ENCODE measurements at places on chromosomes 3 and 15.

DNA sequence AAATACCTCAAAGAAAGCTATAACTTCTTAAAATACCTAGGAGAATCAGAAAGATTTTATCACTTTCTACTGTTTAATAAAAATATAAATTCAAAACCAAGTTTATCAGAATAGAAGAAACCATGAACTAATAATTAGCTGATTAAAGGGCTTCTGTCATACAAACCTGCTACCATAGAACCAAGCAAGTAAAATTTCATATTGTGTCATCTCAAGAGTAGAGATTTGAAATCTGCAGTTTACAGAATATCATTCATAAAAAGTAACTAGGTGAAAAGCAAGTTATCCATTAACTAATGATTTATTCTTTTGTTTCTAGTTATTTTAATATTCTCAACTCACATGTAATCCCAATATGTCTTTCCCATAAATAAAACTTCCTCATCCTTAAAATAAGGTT lies 36.8 kb upstream of the XXYLT1 start:
- DNase-seq, result no peak

- DNase-seq, result no peak
Measured at GRCh38 chr3:170563712-170564423, 22.0 kb downstream of the SLC7A14 start.

GRCh38 chr15:49323207-49323606 lies 99.8 kb upstream of the FGF7 start:
- DNase-seq, result no peak

DNA sequence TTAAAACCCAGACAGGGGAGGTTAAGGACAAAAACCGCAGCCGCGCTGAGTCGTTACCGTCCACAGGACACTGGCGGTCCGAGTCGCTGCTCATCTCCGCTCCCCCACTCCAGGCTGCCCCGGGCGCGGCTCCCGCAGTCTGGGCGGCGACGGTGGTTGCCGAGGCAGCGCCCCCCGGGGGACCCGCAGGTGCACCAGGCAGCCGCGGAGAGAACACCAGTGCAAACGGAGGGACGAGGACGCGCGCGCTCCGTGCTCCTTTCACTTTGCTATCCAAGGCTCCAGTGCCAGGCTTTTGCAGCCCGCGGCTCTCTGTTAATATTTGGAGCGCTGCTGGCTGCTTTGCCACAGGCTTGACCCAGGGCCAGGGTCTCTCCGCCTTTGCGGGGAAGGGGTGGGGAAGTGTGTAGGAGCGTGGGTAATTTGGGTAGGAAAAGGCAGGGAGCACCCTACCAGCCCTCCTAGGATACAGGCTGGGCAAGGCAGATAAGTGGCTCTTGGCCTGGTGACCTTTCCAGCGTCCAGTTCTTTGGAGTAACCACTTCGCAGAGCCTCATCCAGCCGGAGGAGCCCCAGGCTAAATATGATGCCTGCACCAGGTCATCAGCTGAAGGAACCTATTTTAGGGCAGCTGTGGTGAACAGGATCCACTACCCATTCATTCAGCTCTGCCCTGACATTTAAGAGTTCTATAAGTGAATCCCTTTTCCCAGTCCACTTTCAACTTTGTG lies at the start of gene GADL1:
Gene GADL1, minus strand, starts transcription at position 141 of the 731 bp plus-strand sequence. Its CDS starts 47 bp downstream, at position 94.
- DNase-seq, result peak; percentile 15

- no peak for DNase-seq
Measured at GRCh38 chr15:100696452-100696851, 94.1 kb downstream of the ASB7 start.

DNA sequence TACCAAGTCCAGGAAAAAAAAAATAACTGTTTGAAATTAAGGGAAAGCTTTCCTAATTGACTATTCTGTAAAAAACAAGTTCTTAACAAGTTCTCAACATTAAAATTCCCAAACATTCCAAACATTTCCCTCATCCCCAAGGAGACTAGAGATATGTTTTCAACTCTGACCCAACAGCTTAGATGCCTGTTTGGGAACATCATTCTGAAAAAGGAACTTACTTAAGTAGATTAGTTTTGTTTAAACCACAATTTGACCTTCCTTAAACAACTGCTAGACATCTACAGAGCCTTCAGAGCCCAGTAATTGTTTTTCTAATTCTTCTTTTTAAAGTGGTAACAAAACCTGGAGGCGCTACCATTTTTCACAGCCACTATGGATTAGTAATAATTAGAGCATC lies 12.8 kb downstream of the UBR1 start:
- no peak for DNase-seq

DNA sequence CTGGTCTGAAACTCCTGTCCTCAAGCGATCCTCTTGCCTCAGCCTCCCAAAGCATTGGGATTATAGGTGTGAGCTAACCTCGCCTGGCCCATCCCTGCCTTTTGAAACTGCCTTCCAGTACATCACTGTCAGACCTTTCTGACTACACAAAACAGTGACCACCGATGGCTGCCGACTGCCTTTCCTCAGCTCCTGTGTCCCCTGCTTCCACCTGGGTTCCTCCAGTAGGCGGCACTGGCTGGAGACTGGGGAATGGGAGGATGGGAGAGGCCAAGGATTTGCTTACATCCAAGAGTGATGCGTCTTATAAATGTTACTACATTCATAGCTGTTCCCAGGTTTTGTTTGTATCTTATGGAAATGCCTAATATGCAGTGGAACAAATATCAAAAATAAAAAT lies 242.8 kb downstream of the BBX start:
- DNase-seq, result no peak

- no peak for DNase-seq
Measured at GRCh38 chr3:113736548-113737089, 9.4 kb downstream of the NAA50 start.

DNA sequence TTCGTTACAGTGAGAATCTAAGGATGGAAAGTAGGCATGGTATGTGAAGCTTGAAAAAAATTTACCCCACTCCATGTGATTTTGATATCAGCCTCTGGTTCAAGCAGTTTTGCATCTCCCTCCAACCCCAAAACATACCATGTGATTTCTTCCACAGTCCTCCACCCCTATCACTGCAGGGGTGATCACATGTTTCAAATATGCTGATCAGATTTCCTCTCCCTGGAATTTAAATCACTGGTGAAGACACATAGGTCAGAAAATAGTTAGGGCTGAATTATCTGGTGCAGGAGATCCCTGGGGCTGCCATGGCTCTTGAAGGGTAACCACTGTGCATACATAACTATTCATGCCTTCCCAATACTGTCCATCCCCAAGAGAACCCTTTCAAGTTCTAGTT lies 119.7 kb upstream of the THRB start:
- no peak for DNase-seq

GRCh38 chr3:50459785-50460184 lies 43.6 kb downstream of the CACNA2D2 start:
- no peak for DNase-seq

- DNase-seq, result no peak
Measured at GRCh38 chr15:63606308-63606707, 9.1 kb downstream of the FBXL22 start.

DNA sequence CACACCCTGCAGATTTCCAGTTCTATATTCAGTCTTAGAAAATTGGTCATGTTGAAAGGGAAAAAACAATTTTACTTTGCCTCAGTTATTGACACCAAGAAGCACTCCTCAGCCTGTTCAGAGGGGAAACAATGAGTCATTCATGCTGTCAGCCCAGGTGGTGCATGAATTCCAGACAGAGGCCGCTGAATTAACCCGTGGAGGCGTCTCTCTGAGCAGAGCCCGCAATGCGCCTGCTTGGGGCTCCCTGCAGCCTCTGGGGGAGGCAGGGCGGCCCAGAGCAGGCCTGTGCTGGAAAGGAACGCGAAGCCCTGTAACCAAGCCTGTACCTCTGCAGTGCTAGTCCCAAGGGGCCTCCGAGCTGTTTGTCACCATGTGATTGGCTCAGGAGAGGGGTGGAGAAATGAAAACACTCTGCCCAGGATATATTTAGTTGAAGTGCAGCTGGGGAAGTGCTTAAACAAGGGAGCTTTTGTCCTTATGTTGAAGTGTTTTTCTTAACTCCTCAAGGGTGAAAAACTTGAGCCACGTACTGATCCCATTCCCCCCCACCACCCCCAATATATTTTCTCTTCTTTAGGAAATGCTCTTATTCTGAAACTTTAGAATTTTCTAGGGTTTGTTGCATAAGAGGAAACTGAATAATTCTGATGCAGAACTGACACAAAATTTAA lies 68.3 kb upstream of the CHD2 start:
- DNase-seq, result peak; percentile 88

DNA sequence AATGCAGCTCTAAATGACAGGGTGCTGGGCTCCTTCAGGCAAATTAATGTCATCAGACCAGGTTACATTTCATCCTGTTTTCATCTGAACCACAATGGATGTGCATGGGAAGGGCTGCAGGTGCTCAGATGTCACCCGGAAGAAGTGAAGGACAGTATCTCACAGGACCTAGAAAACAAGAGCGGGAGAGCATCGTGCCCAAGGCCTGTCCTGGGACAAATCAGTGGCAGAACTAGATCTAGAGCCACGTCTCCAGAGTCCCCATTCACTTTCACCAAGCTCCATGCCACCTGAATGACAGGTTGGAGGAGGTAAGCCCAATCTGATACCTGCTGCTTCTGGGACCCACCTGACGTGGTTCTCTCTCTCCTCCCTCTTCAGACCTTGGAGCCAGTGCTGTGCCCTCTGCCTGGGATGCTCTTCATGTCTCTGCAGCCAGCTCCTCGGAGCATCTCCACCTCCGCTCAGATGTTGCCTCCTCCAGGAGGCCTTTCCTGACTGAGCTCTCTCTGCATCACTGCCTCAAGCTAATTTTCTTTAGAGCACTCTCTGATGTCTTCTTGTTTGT lies 77.3 kb downstream of the CPN2 start:
- DNase-seq, result no peak

DNA sequence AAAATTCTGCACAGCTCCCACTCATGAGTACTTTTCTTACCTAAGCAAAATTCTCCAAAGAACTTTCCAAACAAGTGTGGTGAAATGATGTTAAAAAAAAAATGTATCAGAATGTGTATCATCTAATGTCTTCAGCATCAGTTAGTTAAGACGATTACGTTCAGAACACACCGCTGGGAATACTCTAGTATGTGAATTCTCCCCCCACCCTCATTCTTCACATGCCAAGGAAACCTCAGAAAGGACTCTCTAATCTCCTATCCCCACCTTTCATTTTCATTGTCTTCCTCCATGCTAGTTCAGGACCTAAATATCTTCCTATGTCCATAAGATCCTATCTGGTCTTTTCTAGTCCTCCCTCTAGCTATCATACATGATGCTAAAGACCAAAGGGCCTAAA lies 457.4 kb downstream of the SHQ1 start:
- DNase-seq, result no peak

DNA sequence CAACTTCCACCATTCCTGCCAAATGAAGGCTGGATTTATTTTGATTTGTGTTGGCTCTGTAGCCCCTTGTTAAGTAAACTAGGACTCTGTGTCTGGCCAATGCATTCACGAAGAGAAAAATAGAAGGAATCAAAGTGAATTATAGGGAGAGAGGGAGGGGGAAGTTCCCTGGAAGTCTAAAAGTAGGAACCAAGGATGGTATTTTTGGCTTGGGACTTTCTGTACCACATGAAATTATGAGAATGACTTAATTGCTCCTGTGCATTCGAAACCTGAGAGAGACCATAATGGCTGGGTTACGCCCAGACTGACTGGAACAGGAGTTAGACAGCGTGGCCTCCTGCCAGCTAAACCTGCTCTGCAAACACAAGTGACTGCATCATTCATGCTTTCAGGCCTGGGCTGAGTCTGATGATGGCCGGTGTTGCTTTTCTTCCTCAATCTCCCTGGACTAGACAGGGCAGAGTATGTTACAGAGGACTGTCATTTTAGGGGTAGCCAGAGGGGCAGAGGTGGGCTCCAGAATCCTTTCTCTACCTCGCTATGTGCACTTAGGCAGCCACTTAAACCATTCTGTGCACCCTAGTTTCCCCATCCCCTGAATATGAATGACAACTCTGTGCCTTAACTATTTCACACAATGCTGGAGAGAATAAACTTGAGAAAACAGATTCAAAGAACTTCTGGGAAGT lies 58.9 kb downstream of the MYO1E start:
- no peak for DNase-seq

DNA sequence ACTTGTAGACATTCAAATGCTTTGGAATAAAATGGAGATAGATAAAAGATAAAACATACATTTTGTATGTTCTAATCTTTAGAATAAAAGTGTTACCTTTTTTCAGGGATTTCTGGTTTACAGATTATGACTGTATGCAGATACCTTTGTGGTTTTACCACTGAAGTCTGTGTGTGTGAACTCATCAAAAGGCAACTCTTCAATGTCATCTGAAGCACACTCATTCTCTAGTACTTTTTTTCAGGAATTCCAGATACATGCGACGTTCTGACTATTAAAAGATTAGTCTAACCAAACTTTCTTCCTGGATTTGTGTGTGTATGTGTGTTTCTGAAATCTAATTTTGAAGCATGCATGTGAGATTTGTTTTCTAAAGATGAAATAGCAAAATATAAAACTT lies 188.6 kb downstream of the NLGN1 start:
- DNase-seq, result no peak

DNA sequence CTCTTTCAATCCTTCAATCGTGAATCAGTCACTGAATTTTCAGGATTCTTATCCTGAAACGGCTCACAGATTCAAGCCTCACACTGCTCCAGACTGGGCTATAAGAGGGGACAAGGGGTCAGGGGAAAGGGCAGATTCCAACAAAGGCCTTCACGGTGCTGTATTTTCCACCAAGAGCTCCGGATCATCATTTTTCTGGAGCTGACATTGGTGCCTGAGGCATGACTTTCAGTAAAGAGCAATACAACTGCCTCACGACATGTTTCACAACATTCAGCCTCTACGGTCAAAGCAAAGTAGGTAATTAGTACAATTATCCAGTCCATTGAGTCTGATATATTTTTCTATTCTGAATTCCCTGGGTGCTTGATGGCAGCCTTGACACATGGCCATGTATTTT lies 185.0 kb upstream of the PRICKLE2 start:
- no peak for DNase-seq

- DNase-seq, result no peak
Measured at GRCh38 chr3:129978123-129978522, 3.6 kb downstream of the TRH start.

DNA sequence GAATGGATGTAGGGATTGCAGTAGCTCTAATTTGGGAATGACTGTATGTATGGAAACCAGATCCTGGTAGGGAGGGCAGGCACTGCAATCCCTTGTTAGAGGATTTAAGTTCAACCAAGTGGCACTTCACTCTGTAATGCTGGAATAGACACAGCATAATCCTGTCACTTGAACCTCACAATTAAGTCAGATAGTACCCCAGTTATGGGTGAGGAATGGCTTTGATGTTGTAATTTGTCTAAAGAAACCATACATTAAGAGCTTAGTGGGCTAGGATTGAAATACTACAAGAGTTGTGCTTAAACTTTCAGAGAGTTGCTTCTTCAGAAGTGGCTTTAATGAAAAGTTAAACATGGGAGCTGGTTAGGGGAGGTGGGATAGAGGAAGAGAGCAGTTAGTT lies 9.3 kb downstream of the RAB7A start:
- no peak for DNase-seq

DNA sequence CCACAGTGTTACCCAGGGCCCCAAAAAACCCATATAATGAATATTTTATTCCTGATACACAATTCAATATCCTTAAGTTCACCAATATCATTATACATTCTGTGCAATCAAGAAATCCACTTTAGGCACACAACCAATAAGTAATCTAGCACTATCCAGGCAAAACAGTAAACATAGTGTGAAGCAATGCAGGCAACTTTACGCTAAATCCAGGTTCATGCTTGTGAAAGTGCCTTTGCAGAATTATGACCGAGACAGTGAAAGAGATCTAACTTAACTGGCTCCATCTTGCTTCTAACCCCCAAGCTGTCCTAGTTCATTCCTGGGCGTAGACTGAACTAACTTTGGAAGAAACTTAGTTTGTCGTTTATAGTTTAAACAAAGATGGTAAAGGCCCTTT lies 34.2 kb upstream of the INO80 start:
- no peak for DNase-seq

Measured in activated naive CD4-positive, alpha-beta T cell treated with Interleukin-2 at 50 U/mL for 16 hours (primary cell).